Common myeloid progenitor, CD34-positive (primary cell): ENCODE measurements at places on chromosomes 4 and X.
A peak's percentile ranks its signal among the peaks of the same experiment; 100 is the strongest.

- peak; percentile 19 for DNase-seq
These were observed 13.2 kb upstream of the CLDN24 start for GRCh38 chr4:183335369-183335940.

DNA sequence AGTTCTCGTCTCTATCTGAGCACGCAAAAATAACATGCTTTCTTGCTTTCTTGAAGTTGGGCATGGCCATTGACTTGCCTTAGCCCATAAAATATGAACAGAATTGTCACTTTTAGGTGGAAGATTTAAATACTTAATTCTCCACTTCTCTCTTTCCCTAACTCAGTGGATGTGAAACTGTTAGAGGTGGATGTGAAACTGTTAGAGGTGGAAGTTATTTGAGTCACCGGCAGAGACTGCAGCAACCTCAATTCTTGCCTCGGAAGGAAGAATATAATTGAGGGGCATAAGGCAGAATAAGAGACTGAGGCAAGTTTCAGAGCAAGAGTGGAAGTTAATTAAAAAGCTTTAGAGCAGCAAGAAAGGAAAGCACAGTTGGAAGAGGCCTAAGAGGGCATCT is 2.8 kb upstream of the PARM1 start:
- no peak for DNase-seq

DNA sequence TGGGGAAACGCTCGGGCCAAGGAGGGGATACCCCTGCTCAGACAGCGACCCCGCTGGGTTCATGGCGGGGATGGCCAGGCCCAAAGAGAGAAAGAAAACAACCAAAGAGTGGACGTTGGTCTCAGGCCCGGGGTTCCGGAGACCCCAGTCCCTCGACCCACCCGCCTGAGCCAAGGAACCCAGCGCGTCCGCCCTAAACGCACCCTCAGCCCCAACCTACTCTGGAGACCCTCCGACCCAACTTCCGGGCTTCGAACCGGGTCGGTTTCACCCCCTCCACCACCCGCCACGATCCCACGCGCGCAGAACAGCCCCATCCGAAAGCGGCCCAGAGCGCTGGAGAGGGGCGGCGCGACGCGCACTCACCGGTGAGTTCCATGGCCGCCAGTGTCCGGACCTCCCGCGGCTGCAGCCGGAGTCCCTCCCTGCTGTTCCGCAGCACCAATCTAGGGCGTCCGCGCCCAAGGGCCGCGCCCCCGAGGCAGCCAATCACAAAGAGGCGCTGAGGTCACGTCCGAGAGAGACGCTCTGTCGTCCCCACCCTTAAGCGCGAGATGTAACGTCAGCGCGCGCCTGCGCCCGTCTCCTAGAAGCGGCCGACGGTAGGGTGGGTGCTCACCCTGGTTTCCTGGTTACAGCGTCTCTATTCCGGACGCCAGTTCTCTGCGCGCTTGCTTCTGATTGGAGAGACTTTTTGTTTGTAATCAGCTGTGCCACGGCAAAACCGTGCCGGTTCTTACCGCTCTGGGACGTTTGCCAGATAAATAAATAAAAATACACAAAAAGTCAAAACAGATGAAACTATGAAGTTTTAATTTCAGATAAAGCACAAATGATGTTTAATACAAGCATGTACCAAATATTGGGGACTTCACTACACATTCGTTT is at the start of gene PIGA:
Gene PIGA, minus strand, starts transcription at position 389 of the 888 bp plus-strand sequence. CDS start 3,593 bp downstream, outside the sequence.
- peak; percentile 97 for DNase-seq

DNA sequence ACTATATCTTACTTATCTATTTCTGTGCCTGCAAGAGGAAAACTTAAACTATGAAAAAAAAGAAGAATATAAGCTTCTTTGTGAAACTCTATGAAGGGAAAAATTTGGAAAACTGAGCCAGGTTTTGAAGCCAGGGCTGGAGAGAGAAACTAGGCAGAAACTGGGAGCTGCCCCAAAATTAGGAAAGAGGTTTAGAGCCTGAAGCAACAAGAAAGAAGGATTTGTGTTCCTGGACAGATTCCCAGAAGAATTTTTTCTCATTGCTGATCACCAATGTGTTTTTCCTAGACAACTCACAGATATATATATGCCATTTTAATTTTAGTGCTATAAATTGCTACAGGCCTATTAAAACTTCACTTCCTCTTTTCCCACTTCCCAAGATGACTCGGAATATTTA is 245.0 kb upstream of the GEMIN8 start:
- DNase-seq, result no peak

- DNase-seq, result peak; percentile 7
These were observed 478.0 kb downstream of the KCNIP4 start for GRCh38 chr4:21470535-21470934.
